Forelimb muscle (tissue), 1 donor: ENCODE measurements at places on chromosomes 1 and 21.
A peak's percentile ranks its signal among the peaks of the same experiment; 100 is the strongest.

DNA sequence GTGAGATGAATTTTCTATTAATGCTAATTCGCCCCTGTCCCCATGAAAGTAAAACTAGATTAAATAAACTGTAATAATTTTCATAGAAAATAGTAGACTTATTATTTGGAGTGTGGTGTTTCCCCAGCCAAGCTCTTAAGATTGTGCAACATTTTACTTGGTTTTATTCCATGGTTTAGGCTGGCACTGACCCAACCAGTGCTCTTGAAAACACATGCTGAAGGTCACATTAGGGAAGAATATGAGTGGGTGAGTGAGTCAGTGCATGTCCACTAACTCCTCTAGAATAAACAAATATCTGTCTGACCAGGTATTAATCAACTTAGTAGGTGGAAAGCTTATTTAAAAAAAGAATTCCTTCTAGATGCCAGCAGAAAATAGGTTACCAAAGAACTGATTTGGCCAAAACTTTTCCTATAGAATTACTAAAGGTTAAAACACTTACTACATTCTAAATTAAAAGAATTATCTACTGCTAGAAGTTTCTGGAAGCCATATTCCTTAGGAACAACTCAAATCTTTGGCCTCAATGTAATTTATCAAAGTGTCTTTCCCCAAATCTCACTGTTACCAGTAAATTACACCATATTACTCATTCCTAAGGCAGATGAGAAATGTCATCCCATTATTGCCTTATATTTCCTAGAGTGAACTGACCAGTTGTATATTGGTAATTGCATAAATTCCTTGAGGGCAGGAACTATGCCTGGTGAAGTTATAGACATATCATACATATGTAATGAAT, 89.7 kb upstream of the RGS1 start:
- DNase-seq: no peak

- no peak for DNase-seq
Observed at GRCh38 chr1:237232501-237232900, 190.5 kb downstream of the RYR2 start.

DNA sequence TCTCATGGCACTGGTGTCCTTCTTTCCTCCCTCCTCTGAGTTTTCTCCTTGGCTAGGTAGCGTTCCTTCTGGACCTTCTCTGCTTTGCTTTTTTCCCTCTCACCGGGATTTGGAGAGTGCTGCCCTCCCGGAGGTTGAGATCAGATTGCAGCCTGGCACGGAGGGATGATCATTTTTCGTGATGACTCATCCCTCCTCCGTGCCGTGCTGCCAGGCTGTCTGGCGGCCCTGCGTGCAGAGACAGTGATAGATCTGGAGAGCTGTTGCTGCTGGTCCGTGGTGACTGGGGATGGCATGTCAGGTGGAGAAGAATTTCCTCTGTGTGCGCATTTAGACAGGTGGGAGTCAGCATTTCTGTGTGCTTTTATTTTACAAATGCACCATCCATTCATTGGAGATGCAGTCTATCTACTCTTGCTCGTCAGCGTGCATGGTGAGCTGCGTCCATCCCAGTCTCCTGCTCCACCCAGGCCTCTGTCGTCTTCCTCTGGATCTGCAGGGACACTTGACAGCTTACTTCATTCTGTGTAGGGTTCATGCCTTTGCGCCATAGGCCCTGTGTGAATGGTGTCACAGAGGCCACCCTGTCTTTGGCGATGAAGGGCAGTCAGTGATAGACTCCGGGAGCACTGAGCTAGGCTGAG, 104.4 kb downstream of the PCBP3 start:
- DNase-seq: no peak

- DNase-seq: no peak
Observed at GRCh38 chr1:40956407-40956806, 23.1 kb upstream of the CTPS1 start.

GRCh38 chr1:203477748-203478147, 2.1 kb downstream of the PRELP start:
- DNase-seq: no peak

DNA sequence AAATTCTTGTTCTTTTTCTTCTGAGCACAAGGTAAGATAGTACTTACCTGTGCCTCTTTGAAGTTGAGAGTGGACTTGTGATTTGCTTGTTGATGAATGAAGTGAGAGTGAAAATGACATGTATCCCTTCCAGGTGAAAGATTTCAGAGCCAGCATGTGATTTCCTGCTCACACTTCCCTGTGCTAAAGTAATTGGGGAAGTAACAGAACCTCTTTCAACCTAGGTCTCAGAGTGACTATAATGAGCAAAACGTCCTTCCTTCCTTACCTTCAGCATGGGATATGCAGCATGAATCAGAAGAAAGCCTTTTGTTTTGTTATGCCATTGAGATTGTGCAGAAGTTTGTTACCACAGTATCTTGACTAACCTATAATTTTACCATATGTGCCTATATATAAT, 24.6 kb downstream of the RAVER2 start:
- DNase-seq: no peak

- no peak for DNase-seq
Observed at GRCh38 chr1:151701515-151701914, 15.1 kb downstream of the CELF3 start.

GRCh38 chr1:23098463-23099170, 70.0 kb downstream of the LUZP1 start:
- DNase-seq: peak; percentile 51

DNA sequence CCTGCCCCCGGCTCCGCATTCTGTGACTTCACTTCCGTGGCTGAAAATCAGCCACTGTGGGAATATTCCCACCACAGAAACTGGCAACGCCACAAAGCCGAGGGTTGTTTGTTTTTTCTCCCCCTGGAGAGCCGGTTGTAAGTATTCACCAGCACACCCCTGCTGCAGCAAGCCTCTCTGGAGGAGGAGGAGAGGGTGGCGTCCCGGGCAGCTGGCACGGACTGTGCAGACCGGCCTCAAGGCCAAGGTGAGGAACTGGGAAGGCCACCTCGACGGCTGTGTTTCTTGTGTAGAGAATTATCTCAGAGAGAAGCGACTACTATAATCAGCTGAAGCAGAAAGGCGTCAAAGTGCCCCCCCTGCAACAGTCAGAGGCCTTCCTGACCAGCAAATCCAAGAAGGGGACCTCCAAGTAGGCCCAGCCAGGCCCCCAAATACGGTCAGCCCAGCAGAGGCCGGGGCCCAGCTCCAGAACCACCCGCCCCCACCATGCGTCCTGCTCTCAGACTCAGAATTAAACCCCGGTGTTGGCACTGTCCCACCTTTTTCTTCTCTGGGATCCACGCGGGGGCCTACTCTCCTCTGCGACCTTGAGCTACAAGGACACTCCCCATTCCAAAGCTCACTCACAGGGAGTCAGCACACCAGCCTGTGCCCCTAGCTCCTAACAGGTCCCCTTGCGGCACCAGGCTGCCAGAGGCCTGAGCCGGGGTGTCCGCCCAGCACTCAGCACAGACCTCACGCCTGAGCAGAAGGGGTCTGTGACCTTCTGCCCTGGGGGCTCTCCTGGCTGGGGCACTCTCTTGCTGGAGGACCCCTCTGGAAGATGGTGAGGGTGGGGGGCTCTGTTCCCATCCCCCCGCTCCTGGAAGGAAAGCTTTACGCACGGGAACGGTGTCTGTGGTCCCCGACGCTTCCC, 1.2 kb upstream of the SMIM1 start:
- no peak for DNase-seq

DNA sequence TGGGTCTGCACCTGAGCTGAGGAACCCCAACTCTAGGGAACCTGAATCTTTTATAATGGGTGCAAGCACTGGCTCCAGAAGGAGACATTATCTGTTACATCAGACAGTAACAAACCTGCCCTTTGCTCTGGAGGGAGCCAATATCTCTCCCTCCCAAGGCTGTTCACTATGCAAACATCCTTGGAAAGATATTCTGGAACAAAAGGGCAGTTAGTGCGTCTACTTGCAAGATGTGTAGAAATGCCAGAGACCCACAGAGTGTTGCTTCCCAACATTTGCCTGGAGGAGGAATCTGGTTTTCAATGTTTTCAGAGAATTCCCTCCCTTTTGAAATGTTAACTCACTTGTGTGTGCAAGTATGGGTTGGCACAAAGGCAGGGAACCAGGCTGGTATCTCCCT, 31.9 kb downstream of the UMODL1 start:
- DNase-seq: no peak

DNA sequence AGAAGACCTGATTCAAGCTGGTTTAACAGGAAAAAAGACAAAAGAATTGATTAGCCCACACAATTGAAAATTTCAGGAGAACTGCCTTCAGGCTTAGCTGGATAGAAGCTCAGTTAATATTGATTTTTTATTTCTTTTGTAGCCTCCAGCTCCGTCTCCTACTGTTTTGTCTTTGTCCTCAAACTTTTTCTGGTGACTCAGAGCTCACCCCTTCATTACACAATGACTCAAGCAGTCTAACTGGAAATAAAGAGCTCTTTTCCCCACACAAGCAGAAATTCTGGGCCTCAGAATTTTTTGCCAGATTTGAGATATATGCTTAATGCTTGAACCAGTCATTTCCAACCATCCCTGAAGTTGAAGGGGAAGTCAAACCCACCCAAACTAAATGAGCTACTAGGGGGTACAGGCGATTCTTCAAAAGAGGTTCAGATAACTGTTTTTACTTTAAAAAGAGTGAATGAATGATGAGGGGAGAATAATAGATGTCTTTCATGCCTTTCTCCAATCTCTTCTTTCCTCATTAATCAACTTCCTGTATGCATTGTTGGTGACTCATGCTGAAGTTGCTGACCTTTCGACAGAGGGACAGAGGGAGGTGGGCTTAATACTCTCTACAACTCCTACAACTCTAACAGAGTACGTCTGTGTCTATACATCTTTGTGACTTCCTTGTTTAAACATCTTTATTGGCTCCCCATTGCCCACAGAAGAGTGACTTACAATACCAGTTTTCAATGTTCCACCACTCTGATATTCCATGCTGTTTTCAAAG, 6.2 kb upstream of the ACP6 start:
- DNase-seq: no peak

- no peak for DNase-seq
Observed at GRCh38 chr1:94349853-94350252, 68.3 kb upstream of the ABCD3 start.

DNA sequence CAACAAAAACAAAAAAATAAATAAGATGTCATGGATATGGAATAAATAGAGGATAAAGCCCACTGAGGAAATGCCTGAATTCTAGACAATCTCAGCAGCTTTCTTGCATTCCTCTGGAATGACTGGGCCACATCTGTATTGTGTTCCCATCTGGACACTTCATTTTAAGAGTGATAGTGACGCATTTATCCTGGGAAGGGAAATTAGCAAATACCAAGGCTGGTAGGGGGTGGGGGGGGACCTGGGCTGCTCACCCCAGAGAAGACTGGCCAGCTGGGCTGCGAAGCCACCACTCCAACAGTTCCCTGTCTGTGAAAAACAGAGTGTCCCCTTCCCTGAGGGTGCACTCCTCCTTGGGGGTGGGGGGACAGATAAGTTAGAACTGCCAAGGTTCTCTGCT, 106.3 kb downstream of the HIVEP3 start:
- DNase-seq: no peak

DNA sequence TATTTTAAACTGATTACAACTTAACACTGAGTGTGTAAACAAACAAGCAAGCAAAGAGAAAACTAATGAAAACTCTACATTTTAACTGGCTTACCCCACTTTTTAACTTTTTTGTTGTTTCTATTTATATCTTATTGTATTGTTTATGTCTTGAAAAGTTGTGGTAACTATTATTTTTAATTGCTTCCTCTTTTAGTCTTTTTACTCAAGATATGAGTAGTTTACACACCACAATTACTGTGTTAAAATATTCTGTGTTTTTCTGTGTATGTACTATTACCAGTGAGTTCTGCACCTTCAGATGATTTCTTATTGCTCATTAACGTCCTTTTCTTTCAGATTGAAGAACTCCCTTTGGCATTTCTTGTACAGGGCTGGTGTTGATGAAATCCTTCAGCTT, 4.7 kb upstream of the HHAT start:
- no peak for DNase-seq

- DNase-seq: no peak
Observed at GRCh38 chr1:187237542-187237941, 408.8 kb downstream of the PLA2G4A start.

GRCh38 chr1:29171089-29171488, 10.6 kb downstream of the SRSF4 start:
- no peak for DNase-seq

- DNase-seq: no peak
Observed at GRCh38 chr1:5611851-5612250, 380.4 kb downstream of the NPHP4 start.

DNA sequence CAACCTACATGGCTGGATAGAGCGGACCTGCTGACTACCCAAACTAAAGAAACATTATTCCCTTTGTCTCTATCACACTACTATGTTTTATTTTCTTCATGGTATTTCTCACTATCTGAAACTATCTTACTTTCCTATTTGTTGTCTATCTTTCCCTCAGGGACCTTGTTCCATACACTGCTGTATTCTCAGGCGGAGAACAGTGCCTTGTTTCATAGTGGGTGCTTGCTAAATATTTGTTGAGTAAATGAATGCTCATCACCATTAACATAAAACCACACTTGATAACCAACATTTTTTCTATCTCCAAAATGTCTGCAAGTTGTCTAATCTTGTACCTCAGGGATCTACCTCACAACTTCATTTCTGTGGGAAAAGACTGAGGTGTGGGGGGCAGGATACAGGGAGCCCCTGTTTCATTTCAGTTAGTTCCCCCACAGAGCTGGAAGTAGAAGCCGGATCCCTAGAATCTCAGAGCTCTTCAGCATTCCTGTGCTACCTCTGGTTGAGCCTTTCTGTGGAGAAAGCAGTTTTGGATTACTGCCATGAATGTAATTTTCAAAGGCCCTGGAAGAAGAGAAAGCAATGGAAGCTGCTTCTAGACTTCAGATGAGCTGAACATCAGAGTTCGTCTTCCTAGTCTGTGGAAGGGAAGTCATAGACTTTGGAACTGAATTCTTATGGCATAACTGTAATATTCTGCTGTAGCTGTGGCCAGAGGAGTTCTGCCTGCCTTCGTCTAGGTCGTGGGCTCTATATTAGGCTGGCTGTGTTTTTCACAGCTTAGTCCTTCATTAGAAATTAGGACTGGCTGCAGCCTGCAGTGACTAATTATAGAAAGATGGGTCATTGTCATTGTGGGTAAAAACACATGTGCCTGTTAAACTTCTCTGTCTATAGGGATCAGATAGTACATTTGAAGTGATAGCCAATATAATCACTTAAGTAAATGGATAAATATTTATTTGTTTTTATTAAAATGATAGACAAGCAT, 293.2 kb upstream of the SGIP1 start:
- no peak for DNase-seq

DNA sequence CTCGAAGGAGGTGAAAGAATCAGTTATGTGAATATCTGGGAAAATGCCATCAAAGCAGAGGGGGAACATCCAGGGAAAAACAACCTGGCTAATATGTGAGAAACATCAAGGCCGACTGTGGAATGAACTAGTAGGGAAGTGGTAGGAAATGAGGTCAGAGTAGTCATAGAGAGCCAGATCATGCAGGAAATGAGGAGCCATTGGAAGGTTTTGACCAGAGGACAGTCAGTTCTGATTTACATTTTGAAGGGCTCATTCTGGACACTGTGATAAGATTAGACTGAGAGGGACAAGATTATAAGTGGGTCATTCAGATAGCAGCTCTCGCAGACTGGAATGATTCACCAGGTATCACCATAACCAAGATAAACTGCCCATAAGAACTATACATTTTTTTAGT, 63.7 kb downstream of the SYT14 start:
- no peak for DNase-seq
